Glomerular endothelial cell (primary cell): ENCODE measurements at places on chromosomes 2 and 18.

DNA sequence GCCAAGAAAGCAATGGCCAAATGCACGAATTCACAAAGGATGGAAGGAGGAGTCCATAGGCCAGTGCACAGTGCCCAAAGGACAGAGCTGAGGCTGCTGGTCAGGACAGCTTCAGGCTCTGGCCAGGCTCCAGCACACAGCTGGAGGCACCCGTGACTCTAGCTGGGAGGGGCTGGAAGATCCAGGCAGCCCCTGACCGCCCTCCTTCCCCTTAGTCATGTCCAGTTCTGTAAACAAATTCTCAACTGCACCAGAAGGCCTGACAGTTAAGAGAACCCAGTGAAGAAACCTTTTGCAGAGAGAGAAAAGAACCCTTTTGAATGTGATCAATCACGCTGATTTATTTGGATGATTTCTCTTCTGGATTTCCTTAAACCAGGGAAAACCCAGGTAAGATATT is 7.7 kb upstream of the YWHAQ start:
- DNase-seq, result no peak

DNA sequence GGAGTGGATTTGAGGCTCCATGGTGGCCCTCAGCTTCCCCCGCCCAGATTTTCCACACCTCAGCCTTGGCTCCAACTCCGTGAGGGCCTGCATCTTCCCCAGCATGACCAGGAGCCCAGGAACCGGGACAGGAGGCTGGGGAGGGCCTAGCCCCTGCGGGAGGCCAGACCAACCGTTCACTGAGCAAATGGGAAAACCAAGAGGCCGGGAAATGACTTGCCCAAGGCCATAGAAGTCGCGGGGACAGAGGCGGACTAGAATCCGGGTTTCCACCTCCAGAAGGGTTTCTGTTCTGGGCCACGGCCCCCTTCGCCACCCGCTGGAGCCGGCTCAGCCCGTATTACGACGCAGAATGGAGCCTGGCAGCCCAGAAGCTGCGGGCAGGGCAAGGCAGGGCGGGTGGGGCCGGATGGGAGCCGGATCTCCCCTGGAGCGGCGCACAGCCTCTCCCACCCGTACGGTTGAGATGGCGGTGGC is 7.9 kb upstream of the CRYBA2 start:
- DNase-seq, result no peak

GRCh38 chr2:3469486-3469885 is 49.8 kb downstream of the ADI1 start:
- no peak for DNase-seq

- DNase-seq, result no peak
These were observed 173.7 kb downstream of the TPGS2 start for GRCh38 chr18:36655074-36655473.
